Stimulated activated CD4-positive, alpha-beta T cell treated with anti-CD3 and anti-CD28 coated beads, Interleukin-4, amount 100 ng/mL, for 4 hours (primary cell): ENCODE measurements at places on chromosomes 2 and 18.

GRCh38 chr2:150357770-150358467 lies 129.5 kb downstream of the RND3 start:
- DNase-seq, result no peak

- no peak for DNase-seq
Measured at GRCh38 chr2:151881342-151881741, 53.1 kb upstream of the ARL5A start.

- no peak for DNase-seq
Measured at GRCh38 chr2:27811768-27812167, 40.2 kb downstream of the MRPL33 start.

DNA sequence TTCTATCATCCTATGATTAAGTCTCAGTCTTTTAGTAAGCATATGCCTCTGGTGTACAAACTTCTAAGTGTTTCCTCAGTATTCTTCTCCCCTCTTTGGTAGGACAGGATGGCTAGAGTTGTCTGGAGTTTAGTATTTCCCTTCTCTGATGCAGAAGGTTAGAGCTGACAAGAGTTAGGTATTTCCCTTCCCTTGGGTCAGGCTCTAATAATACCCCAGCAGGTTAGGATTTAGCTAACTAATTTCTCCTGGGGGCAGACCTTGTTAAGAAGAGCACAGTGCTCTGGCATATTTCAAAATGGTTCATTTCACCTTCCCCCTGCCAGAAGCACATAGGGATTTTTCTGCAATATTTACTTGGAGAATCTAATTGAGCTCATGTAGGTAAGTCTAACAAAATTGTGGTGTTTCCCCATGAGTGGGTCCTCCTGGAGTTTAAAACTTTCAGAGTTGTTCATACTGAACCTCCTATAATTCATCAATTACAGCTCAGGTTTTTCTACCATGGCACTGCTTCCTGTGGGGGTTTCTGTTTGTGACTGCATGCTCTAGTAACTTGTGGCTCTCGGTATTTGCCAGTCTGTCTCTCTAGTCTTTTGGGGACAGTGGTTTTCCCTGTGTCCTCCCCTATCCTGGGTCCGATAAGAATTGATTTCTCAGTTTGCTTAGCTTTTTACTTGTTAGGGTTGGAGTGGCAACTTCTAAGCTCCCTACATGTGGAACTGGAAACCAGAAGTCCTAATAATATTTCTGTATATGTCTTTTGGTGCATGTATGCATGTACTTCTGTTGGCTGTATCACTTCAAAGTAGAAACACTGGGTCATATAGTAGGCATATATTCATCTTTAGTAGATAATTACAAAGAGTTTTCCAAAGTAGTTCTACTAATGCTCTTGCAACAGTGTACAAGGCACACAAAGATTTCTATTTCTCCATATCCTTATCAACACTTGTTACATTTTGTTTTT lies 77.7 kb downstream of the GDF7 start:
- DNase-seq, result no peak

GRCh38 chr2:171271971-171272436 lies 111.3 kb upstream of the TLK1 start:
- DNase-seq, result no peak

DNA sequence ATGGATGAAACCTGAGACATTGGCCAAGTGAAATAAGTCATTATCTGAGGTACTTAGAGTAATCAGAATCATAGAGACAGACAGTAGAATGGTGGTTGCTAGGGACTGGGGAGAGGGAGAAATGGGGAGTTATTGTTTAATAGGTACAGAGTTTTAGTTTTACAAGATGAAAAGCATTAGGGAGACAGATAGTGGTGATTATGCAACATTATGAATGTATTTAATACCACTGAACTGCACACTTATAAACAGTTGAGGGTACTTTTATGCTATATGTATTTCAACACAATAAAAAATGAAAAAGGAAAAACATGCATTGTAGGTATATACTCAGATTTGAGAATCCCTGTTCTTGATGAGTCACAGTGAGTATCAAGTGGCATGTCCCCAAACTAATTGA lies 59.7 kb downstream of the EPC2 start:
- no peak for DNase-seq

GRCh38 chr2:71556692-71557250 lies 103.4 kb downstream of the DYSF start:
- DNase-seq, result no peak

- no peak for DNase-seq
Measured at GRCh38 chr2:23376972-23377371, 8.0 kb upstream of the KLHL29 start.
